ENCODE measurements at places on chromosomes 7 and 10.

DNA sequence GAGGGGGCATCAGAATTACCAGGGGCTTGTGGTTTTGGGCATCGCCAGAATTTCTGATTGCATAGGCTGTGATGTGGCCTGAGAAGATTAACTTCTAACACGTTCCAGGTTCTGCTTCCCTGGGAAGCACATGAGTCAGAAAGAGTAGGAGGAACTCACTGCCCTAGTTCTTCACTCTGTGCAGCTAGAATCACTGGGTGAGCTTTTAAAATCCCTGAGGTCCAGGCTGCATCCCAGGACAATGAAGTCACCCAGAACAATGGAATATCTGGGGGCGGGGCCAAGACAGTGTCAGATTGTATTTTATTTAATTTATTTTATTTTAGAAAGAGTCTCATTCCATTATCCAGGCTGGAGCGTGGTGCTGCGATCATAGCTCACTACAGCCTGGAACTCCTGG, 636.5 kb downstream of the CALN1 start:
- no peak for DNase-seq

GRCh38 chr10:63596924-63597323, 75.7 kb downstream of the REEP3 start:
- DNase-seq: no peak

- no peak for DNase-seq
Measured at GRCh38 chr7:132381742-132382472, 194.4 kb downstream of the PLXNA4 start.

- DNase-seq: peak; percentile 34
Measured at GRCh38 chr7:6691609-6692106, 15.1 kb downstream of the ZNF12 start.

DNA sequence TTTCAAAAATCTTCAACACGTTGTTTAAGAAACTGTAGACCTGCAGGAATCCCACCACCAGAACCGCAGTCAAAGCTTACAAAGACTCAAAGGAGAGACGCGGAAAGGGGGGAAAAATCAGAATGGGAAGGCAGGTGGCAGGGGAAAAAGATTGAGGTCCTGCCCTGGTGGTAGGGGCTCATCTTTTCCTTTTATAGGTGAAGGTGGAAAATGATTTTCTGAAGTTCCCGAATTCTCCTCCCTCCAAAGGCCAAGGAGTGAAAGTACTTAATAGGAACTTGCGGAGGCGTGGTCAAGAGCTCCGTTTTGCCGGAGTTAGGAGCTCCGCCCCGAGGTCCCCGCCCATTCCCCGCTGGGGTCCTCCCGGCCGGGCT, 724 bp downstream of the BBIP1 start:
- DNase-seq: peak; percentile 96

DNA sequence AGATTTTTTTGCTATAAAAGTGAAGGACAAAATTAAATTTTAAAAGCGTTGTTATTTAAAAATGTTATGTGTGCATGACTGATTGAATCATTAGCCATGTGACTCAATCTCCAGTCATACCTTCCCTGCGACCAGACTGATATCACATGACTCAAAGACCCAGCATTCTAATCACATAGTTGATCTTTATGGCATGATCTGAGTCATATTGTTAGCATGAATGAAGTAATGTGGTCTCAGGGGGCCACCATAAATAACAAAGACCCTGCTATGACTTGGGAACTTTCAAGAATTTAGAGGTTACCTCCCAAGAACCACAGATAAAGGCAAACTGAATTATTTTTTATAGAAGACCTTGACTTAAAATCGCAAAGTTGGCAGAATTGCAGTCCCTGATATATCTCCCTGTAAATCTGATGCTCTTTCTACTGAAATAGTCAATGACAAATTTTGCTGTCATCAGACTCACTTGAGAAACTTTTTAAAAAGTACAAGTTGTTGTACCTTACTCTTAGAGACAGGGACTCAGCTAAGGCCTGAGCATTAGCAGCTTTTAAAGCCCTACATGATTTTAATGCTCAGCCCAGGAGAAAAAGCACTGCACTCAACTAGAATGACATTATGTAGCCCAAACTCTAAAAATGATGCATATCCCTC, 717.3 kb downstream of the XPNPEP1 start:
- DNase-seq: no peak

DNA sequence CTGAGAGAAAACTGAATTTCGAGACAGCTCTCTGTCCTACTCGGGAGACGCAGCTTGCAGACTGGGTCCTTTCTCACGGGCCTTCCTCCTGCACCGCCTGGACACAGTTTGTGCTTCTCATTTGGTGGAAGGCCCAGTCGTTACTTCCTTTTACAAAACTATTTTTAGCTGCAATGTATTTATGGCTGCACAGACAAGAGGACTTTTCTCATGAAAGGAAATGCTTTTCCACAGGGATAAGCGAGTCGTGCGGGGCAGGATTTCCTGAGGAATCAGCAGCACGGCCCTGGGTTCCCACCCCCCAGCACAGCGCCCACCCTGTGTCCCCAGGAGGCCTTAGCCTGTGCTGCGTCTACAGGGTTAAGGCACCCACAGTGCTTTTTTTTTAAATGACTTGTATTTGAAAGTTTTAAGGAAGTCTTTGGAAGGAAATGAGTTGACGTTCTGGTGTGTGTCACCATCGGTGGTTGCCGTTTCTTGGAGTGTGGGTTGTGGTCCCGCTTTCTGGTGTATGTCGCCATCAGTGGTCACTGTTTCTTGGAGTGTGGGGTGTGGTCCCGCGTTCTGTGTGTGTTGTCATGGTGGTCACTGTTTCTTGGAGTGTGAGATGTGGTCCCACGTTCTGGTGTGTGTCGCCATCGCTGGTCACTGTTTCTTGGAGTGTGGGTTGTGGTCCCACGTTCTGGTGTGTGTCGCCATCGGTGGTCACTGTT, 50.9 kb downstream of the INPP5A start:
- DNase-seq: peak; percentile 95

GRCh38 chr7:21934808-21935207, 10.9 kb downstream of the CDCA7L start:
- DNase-seq: no peak

DNA sequence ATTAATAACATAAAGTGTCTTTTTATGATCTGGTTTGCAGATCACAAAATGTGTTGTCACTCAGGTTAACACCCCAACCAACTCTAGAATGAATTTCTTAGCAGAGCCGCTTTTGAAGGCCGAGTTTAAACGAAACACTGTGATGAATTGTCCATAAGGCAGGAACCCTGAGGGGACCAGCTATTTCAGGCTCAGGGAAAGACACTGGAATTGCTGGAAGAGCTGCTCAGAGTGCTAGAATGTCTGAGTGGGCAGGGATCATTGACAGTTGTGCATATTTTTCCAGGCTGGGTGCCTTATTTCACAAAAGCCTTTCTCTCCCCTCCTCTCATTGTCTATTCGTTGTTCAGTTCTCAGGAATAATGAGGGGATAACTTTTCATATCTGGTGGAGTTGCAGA, 68.7 kb upstream of the PRKG1 start:
- no peak for DNase-seq

DNA sequence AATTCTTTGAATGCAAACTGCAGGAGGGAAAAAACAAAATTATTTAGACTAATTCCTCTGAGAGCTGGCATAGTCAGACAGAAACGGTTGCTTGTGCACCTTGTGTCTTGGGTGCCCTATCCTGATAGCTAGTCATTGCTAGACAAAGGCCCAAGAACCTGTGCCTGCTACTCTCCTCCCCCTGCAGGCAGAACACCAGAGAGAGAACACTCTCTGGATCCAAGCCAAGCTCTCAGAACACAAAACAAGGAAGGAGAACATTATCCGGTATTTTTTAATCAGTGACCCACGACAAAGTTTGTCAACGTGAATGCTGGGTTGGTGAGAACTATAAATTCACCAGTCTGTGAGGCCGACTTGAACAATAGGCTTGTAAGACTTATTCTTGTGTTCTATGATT, 18.8 kb upstream of the PPP1R9A start:
- DNase-seq: peak; percentile 2

GRCh38 chr10:102310361-102311024, 65.2 kb downstream of the GBF1 start:
- DNase-seq: no peak

GRCh38 chr10:75924309-75924902, 493.0 kb downstream of the LRMDA start:
- DNase-seq: no peak

- no peak for DNase-seq
Measured at GRCh38 chr7:41065663-41066062, 637.2 kb downstream of the INHBA start.

- no peak for DNase-seq
Measured at GRCh38 chr7:1854866-1855724, 185.0 kb downstream of the ELFN1 start.

DNA sequence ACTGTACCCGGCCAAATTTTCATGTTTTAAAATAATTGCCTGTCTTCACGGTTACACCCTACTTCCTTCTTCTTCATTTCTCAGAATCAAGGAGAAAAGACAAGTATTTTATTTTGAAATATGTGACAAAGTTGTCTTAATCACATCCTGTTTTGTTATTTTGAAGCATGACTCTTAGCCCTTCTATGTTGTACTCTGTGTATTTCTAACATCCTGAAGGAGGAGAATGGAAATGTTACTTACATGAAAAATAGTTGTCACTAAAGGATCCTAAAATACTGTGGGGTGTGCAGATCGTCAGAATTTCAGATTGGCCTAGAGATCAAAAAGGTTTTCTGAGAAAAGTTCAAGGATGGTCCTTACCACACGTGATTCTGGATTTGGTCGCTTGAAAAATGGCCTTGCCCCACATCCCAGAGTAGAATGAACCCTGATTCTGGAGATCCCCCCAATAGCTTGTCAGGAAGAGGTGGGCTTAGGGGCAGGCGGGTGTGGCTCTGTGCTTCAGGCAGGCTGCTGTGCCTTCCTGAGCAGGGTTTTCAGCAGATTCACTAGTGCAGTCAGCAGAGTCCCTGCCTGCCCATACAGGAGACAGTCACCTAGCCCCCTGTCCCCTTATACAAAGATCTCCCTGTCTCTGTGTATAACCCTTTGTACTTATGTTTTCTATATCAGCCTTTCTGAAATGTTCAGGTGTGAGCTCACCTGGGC, 8.6 kb downstream of the UPP1 start:
- peak; percentile 30 for DNase-seq

GRCh38 chr10:89741126-89741762, 39.9 kb downstream of the KIF20B start:
- DNase-seq: no peak

GRCh38 chr10:24299578-24300260, 90.8 kb downstream of the KIAA1217 start:
- DNase-seq: no peak

DNA sequence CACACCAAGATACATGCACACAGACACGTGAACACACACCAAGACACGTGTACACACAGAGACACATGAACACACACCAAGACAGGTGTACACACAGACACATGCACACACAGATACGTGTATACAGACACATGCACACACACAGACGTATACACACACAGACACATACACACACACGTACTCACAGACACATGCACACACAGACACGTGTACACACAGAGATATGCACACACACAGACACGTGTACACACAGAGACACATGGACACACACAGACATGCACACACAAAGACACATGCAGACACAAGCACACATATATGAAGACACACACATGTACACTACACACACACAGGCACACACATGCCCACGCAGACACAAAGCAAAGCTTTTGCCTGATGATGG, 134.6 kb downstream of the TCERG1L start:
- no peak for DNase-seq

DNA sequence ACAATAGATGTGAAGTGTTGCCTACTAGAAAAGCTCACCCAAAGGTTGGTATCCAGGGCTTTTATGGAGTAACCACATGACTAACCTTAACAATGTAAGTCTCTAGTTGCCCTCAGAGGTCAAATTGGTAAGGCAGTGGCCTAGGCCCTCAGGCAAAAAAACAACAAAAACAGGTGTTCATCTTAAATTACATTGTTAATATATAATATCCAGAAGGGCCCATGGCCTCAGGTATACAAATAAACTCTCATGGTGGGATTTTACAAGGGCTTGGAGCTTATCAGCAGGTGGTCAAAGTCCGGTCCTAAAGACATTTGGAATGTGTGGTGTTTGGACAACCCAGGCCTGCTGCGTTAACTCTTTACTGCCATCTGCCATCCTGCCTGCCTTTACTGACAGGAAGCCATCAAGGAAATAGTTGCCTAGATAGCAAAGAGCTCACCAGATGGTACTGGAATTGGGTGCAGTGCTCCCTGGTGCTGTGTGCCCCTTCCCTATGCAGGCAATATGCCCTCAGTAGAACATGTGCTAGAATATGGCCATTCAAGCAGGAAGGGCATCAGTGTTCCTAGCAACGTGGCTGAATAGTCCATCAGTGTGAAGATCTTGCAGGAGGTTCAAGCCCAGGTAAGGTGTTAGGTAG, 36.2 kb downstream of the TOMM7 start:
- no peak for DNase-seq

DNA sequence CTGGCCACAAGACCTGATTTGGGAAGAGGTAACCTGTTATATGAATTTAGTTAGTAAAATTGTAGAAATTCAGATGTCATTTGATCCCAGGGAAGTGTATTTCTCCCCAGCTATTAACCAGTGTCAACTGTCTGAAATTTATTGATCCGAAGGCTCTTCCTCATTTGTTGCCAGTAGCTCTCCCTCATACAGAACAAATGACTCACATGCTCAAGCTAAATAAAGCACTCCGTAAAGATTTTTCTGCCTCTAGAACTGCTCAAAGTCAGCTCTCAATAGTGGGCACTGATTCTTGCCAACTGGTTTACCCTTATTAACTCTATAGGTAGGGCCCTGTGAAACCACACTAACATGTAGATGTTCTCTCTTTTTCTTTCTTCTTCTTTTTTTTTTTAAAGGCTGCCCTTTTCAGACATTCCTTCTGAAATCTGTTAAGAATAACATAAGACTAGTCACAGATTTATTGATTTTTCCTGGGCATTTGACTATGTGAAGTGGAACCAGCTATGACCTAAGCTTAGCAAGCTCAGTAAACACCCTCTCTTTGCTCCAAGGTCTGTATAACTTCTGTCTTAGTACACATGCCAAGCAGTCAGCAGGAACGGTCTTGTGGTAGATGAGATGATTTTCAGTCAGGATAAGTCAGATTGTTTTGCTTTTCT, 21.8 kb downstream of the RPA3 start:
- DNase-seq: peak; percentile 39

GRCh38 chr10:79158004-79158340, 89.2 kb downstream of the ZMIZ1 start:
- no peak for DNase-seq

DNA sequence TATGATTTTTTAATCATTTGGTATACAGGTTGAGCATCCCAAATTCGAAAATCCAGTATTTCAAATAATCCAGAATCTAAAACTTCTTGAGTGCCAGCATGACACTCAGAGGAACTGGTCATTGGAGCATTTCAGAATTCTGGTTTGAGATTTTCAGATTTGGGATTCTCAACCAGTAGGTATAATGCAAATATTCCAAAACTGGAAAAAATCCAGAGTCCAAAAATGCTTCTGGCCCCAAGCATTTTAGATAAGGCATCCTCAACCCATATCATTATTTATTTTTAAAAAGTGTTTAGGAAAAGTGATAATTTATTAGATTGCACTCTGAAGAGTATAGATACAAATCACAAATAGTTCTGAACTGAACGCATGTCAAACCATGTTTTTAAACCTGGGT, 120.7 kb downstream of the VPS50 start:
- no peak for DNase-seq

All from KBM-7 (cell line).